NCI-H524 (cell line): ENCODE measurements at places on chromosomes 2 and 18.

DNA sequence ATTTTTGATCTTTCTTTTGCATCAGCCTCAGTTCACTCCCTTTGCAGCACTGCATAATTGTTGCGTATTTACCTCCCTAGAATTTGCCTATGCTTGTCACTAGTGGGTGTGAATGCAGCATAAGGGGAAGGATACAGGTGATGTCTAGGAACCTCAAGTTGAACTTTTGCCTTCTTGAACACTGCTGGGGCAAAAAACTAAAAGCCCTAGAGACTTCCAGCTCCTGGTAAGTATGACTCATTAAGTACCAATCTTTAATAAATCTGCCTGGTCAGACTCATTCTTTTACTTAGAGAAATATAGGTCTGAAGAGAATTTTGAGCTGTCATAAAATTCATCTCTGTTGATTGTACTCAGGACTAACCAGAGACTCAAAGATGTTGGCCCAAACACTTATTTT lies 547.3 kb upstream of the FANCL start:
- no peak for DNase-seq

DNA sequence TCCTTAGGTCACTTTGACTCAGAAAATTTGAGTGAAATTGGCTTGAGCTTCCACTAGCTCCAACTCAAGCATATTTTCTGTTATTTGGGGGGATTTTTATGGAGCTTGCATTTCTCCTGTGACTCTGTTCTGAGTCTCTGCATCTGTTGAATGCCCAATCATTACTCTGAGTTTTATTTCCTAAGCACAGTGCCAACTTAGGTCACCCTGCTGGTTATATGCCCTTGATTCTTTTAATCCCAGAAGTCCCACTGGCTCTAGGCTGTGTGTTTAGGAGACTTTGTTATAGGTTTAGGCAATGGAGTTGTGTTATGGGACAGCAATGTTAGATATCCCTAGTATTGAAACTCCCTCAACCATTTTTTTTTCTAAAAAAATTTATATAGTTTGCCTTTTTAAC lies 198.2 kb upstream of the DTNA start:
- DNase-seq = no peak

DNA sequence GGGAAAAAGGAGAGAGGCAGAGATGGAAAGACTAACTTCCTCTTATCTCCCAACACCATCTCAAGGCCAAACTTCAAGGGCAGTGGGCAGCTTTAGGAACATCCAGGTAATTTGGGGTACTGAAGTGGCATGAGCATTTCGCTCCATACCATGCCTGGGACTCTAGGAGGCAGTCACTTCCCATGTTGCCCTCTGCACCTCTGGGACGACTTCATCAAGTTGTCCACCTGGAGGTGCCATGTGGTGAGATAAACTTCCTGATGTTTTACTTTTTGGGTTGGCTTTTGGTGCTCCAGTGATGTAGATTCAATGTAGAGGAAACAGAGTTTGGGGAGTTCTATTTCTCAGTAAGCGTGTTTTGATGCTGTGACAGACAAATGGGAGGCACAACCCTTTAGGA lies 56.3 kb upstream of the UPP2 start:
- no peak for DNase-seq

DNA sequence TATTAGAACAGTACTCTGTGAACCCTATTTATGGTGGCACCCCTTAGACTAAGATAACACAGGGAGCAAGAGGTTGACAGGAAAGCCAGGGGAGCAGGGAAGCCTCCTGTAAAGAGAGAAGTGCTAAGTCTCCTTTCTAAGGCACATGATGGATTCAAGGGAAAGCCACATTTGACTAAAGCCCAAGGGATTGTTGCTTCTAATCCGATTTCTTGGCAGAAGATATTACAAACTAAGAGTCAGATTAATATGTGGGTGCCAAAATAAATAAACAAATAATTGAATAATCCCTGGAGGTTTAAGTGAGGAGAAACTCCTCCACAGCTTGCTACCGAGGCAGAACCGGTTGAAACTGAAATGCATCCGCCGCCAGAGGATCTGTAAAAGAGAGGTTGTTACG lies 333.2 kb downstream of the SOX11 start:
- no peak for DNase-seq

DNA sequence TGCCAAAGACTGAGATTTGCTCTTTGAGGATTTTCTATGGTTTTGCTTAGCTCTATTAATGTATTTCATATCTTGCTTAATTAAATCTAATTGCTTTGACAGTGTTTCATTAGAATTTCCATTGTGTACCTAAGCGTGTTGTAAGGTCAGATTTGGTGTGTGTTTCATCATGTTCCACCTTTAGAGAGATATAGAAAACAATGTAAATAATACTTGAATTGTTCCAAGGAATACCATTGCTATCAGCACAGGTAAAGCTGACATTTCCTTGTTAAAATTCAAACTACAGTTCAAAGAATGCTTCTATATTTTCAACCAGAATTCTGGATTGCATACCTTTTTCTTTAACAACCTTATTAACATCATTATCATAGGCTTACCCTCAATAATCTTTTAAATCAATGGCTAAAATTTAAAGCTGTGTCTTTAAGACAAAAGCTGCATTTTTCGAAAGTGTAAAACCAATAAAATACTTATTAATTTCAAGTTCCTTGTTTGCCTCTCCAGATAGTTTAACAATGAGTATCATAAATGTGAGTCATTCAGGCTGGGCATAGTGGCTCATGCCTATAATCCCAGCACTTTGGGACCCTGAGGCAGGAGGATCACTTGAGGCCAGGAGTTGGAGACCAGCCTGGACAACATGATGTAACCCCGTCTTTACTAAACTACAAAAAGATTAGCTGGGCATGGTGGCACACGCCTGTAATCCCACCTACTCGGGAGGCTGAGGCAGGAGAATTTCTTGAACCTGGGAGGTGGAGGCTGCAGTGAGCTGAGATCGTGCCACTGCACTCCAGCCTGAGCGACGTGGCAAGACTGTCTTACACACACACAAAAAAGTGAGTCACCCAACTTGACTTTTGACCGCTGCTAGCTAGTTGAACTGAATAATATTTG lies 188.0 kb upstream of the PKDCC start:
- DNase-seq = no peak

GRCh38 chr18:36692921-36693332 lies 135.9 kb downstream of the TPGS2 start:
- no peak for DNase-seq

GRCh38 chr2:111910609-111911277 lies 12.3 kb downstream of the MERTK start:
- DNase-seq = no peak

GRCh38 chr2:234630801-234631261 lies 133.9 kb upstream of the ARL4C start:
- DNase-seq = no peak

GRCh38 chr2:220276741-220277444 lies 649.5 kb downstream of the SLC4A3 start:
- no peak for DNase-seq

DNA sequence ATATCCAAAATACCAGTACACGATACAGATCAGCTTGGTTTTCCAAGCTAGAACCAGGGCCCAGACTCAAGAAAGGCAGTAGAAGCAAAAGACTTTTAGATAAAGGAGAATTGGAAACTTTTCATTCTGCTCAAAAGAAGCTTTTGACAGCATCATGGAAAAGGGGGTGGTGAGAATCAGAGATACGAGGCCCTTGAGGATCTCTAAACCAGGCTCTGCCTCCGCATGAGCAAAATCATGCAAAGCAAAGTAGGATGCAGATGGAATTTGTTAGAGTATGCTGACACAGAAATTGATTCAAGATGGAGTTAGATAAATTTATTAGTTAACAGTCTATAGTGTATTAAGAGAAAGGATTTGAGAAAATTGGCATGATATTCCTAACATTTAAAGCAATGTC lies 39.8 kb downstream of the FAM98A start:
- no peak for DNase-seq

DNA sequence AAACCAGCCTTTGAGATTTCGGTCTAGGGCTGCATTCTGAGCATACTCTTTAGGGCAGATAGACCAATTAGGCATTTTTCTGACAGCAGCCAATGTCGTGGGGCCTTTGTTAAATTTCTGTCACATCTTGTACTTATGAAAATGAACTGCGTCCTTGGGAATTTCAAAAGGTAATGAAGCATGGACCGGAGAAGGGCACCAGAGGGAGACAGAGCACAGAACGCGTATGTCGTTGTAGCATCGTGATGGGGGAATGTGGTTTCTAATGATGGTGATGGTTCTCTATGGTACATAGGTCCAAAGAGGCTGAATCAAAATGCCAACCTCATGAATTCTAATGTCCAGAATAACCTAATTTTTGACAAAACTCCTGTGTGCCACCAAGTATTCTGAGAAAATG lies 483.9 kb upstream of the CRIM1 start:
- peak; percentile 68 for DNase-seq

GRCh38 chr2:127597046-127597983 lies 48.6 kb upstream of the GPR17 start:
- DNase-seq = no peak

GRCh38 chr2:233049194-233049761 lies 10.9 kb upstream of the INPP5D start:
- no peak for DNase-seq

DNA sequence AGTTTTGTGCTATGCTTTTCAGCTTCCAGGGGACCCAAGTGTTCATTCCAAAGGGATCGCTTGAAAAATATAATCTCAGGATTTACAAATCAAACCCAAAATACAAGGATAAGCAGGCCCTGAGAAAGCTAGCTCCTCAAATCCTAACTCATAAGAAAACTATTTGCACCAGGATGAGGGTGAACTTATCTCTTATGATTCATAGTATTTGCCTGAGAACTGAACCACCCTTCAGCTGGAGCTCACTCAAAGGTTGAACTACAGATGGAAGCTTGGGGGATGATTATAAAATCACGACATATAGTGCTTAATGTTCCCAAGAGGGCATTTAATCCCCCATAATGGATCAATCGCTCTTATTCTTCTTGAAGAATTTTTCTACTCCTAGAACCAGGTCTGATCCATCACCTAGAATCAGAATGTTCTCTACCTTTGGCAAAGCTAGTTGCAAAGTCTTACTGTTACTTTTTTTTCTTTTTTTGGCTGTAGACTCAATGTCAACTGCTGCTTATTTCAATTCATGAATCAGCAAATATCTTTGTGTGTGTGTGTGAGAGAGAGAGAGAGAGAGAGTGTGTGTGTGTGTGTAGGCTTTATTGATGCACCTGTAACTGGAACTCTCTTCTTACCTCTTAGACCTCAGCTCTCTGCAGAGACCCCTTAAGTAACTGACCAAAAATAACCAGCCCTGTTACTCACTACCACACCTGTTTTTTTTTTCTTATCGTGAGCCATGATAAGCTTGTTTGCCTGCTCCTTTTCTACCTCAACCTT lies 44.8 kb downstream of the ARL4C start:
- DNase-seq = no peak

- DNase-seq = no peak
Measured at GRCh38 chr2:74347303-74347702, 4.1 kb upstream of the SLC4A5 start.

DNA sequence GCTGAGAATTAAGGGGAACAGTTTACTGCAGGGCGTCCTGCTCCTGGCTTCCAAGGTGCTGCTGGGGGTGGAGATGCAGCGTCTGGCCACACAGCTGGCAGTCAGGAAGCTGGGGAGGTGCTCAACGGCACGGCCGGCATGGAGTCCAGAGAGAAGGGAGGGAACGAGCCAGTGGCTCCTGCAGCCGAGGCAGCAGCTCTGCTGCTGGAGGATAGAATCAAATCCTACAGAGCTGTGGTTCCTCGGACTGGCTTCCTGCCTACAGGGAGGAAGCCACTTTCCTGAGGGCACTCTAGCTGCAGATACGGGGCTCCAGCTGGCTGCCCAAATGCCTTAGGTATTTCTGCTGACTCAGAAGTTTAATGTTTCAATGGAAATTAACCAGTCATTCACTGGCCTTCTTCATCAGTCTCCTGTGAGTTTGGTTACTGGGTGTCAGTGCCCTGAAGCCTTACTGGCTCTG lies 266.3 kb downstream of the TWIST2 start:
- no peak for DNase-seq

GRCh38 chr18:69813559-69813958 lies 134.1 kb downstream of the CD226 start:
- no peak for DNase-seq

DNA sequence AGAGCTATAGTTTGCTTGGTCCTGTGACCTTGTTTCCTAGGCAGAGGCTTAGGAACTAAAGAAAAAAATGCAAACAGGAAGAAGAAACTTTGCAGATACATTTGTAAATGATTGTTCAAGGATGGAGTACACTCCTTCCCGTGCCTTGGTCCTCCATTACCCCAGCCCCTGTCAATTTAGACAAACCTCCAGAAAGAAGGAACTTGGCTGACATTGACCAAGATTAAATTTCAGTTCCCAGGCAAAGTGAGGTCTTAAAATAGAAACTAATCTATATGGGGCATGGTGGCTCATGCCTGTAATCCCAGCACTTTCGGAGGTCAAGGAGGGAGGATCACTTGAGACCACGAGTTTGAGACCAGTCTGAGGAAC lies 179.9 kb upstream of the FN1 start:
- no peak for DNase-seq

GRCh38 chr2:108776475-108776874 lies 10.1 kb upstream of the CCDC138 start:
- DNase-seq = no peak

DNA sequence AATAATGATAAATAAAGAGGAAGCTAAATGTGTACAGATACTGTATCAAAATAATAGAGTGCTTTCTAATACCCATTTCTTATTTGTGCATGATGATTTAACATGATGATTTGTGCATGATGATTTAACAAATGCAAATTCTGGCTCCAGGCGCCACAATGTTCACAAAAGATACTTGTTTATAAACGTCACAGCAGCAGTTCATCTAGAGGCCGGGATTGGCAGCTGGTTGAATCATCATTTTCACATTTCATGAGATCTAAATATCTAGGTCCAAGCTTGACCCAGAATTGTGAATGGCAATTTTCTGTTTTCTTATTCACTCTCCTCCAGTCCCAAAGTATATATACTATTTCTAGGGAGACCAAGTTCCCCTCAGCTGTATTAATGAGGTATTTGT lies 322.0 kb downstream of the SUCLG1 start:
- DNase-seq = no peak

DNA sequence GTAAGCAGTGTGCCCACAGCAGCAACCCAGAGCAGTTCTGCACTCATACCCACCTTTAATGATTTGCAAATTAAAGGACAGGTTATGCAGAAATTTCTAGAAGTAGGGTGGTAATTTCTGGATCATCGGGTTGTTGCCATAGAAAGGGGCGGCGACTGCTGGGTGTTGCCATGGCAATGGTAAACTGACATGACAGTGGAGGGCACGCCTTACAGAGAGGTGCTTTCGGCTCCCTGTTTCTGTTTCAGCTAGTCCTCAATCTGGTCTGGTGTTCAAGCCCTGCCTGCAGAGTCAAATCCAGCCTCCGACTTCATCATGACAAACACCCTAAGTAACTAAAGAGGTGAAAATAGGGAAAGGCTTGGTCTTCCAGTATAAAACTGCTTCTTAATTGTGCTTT lies 667.7 kb downstream of the SOCS6 start:
- DNase-seq = no peak

DNA sequence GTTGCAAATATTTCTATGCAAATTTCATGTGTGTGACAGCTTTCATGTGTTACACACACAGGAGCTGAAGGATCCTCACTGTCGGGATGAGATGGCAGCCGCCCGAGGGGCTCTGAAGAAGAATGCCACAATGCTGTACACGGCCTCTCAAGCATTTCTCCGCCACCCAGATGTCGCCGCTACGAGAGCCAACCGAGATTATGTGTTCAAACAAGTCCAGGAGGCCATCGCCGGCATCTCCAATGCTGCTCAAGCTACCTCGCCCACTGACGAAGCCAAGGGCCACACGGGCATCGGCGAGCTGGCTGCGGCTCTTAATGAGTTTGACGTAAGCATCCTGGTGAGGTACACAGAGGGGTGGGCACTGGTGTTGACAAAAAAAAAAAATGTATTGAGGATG lies 361.2 kb downstream of the CTNNA2 start:
- no peak for DNase-seq
